ENCODE measurements at places on chromosomes 2 and 18.

DNA sequence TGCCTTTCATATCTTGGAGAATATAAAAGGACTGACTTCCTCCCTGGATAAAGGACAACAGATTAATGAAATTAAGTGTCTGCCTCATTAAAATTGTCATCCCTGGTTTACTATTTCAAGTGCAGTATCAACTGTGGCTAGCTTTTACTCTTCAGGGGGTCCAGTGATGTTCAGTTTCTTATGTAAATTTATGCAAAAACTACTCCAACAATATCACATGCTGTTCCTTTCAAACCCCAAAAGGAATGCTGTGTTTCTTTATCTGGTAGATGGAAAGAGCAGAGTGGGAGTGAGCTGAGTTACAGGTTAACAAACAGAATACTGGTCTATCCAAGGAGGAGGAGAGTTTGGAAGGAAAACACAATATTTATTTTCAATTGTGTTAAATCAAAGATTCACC is 283.7 kb upstream of the VWC2L start:
- DNase-seq = no peak

DNA sequence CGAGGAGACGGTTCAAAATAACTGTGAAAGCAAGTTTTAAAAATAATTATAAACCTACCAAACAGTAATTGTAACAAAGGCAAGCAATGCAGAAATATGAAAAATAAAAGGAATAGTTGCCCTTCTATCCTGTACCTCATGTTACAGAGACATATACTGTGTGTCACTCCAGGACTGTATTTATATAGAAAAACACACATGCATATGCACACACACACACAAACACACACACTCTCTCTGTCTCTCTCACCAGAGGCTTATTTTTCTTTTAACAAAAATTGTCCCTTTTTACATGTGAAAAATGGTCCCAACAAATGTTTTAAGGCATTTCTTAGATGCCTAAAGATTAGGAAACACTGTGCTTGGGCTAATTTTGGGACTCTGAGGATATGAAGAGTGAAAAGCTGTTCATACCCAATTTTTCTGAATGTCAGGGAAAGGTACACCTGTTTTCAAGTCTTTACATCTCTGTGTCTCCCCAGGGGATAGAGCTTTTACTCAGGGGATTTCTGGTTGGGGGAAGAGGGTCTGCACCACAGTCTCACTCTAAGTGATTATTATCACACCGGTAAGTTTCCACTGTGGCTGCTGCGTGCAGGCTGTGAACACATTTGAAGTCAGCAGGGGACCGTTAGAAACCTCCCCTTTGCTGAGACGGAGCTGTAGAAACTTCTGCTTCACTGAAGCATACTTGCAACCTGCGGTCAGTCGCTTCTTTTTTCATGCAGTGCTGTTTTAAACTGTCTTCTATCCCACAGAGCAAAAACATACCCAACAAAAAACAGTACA is 51.4 kb upstream of the SPAG16 start:
- peak; percentile 14 for DNase-seq

GRCh38 chr2:231781798-231782726 is 980 bp upstream of the PDE6D start:
- no peak for DNase-seq

DNA sequence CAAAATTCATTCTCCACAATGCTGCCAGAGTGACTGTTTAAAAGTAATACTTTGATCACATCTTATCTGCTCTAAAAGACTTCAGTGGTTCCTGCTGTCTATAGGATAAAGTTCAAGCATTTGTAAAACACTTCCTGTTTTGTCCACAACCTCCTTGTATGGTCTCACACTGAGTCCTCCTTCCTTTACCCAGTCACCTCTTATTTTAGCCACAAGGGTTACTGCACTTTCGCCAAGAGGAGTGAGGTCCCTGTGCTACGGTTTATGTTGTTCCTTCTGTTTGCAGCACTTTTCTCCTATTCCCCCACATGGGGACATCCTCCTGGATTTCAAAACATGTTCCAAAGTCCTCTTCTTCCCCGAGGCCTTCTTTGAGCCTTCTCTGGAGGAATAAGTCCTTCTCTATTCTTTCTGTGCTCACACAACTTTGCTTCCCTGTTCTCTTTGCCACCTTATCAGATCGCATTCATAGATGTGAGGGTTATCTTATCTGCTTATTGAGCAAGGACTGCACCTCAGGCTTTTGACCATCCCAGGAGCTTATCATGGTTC is 112.2 kb upstream of the NABP1 start:
- no peak for DNase-seq

DNA sequence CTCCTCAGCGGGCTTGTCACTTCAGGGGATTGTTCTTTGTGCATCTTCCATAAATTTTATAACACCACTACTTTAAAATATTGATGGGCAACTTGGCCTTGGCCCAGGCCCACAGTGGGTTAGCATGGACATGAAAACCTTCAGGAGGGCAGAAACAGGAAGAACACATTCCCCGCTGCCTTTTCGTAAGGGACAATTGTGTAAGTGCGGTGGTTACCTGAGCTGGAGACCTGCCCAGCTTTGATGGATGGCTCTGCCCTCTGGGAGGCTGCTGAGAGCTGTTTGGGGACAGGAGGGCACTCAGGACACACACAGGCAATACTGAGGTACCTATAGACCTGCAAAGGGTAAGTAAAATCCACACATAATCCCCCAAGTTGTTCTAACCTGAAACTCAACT is 46.8 kb downstream of the FECH start:
- no peak for DNase-seq

GRCh38 chr18:36099311-36099710 is 29.8 kb downstream of the SLC39A6 start:
- DNase-seq = no peak

- no peak for DNase-seq
These were observed 6.8 kb upstream of the PCARE start for GRCh38 chr2:29080886-29081743.

DNA sequence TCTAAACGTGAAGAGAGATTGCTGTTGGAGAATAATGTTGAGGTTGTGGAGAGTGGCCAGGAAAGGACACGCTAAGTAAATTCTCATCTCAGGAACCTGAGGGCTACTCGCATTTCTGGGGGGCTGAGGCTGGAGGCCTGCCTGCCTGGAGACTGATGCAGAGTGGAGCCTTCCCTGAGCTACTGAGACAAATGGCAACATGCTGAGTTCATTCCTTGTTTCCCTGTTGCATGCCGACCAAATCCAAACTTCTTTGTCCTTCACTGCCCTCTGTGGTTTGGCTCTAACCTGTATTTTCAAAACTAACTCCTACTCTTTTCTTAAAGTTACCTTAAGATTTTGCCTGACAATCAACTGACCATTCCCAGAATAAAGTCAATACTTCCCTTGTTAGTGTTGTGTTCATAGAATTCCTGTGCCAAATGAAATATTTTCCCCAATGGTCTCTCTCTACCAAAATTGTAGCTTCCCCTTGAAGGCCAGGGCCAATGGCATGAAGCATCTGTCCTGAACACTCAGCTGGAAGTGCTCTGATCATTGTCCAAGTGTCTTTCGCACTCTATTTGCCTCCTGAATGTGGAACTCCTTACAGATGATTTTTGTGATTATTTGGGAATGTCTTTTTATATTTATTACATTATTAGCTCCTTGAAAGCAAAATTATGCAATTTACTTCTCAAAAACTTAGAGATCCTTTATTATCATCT is 1085.6 kb downstream of the SOCS6 start:
- no peak for DNase-seq

GRCh38 chr18:80171054-80171872 is 62.2 kb downstream of the ADNP2 start:
- DNase-seq = peak; percentile 31
